ENCODE measurements at places on chromosomes 2 and 18.

- DNase-seq, result no peak
These were observed 88.6 kb upstream of the ZNF532 start for GRCh38 chr18:58776084-58776483.

- peak; percentile 41 for DNase-seq
These were observed 1.0 kb downstream of the UBR3 start for GRCh38 chr2:169828141-169828811.

DNA sequence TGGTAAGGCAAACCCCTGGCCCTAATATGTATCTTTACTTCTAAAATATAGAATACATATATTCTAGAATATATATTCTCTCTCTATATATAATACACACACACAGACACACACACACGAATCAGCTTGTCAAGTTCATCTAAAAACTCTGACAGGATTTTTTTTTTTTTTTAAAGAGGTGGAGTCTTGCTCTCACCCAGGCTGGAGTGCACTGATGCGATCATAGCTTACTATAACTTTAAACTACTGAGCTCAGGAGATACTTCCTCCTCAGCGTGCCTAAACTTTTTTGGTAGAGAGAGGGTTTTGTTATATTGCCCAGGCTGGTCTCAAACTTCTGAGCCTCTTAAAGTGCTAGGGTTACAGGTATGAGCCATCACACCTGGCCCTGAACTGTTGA is 45.2 kb downstream of the DOK1 start:
- DNase-seq, result no peak

DNA sequence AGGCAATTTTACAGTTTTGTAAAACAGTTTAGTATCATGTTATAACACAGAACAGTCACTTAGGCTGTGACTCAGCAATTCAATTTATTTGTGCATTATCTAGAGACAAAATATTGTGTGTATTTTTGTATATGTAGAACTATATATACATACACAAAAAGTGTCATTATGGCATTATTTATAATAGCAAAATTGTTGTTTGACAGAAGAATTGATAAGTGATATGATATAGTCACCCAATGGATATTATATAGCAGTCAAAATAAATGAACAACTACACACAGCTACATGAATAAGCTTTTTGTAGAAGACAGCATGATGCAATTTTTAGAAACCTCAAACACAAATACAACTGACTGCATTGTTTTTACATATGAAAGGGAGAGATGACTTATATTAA is 334.0 kb downstream of the TRIB2 start:
- no peak for DNase-seq

GRCh38 chr2:46308629-46309028 is 11.4 kb downstream of the EPAS1 start:
- no peak for DNase-seq

DNA sequence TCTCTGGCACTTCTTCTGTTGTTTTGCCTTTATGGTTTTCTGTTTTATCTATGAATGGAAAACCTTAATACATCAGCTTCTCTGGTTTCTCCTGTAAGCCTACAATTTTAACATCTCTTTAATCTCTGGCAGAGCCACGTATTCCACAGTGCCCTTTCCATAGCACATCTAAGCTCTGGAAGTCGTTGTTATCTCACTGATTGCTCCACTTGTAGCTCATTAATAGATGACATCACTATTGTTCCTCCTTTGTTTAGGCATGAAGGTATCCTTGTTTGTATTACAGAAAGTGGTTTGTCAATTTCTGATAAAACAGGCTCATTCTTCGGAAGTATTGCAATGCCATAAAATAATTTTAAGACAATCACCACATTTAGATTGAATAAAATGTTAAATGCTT is 185.2 kb downstream of the ZNF804A start:
- DNase-seq, result no peak

DNA sequence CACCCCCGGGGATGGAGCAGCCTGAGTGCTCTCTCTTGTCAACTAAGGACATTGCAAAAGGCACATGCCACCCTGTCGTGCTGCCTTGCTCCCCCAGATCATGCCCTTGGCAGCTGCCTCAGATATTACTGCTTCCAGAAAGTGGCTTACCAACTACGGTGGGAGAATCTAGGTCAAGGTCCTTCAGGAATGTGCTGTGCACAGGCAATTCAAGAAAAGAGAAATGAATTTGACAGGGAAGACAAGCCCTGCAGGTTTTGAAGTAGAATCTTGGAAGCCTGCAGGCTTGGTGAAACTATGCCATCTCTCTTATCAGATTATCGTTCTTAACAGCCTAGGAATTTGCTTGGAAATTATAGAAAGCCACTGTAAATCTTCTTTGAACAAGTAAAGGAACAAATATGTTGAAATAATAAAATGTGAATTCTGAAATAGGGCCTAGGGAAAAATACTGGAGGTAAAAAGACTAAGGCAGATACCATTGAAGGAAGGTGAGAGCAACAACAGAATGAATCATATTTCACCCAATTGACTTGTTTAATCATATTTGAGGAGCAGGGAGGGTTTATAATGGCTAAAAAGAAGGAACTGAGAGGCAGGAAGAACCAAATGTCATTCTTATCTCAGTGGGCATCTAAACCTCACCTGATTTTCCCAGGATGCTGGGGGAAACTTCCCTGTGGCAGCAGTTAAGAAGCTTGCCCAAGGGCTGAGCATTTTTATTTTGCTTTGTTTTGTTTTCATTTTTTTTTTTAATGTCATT is 94.0 kb upstream of the GLS start:
- DNase-seq, result no peak

- no peak for DNase-seq
These were observed 156.4 kb downstream of the IKZF2 start for GRCh38 chr2:212994976-212995375.

- DNase-seq, result no peak
These were observed 79.8 kb downstream of the MOGAT1 start for GRCh38 chr2:222751238-222751637.
